Fibroblast of lung (primary cell): ENCODE measurements at places on chromosomes 2 and 18.

DNA sequence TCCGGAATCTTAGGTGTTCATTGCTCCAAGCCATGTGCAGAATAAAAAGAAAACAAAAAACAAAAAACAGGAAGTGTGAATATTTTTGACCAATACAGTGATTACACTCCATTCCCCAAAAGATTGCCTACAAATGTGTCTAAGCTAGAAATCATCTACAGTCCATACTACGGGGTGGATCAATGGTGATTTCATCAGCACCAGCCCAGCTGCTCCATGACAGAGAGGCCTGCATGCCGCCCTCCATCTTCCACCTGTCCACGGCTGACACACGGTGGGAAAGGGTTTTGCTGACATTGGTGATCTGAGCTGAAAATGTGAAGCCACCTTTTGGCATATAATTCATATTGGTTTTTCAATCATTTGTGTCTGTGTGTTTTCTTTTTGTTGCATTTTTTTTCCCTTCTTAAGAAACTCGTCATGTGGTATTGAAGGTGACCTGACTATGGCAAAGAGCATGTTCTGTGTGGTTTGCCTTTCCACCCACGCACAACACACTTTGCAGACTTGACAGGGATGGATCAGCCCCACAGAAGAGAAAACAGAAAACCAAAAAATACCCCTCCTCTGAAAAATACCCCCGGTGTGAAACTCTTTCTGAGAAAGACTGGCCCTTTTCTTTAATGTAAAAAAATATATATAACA lies 533.1 kb downstream of the RNF144A start:
- no peak for DNase-seq

DNA sequence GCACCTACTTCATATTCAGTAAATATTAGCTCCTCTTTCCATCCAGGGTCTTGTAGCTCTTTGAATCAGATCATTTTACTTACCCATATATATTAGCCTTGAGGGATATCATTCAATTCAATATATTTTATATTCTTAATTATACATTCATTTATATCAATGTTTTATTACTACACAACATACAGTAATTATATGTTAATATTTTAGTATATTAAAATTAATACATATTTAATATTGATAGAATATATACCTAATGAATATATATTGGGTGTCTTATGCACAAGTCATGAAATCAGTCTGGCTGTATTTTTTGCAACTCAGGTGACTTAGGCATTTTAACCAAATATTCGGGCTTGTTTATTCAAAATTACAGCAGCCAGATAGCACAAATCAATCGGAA lies 37.2 kb downstream of the POU3F3 start:
- DNase-seq, result no peak

- no peak for DNase-seq
Measured at GRCh38 chr2:143341478-143341877, 212.3 kb downstream of the ARHGAP15 start.

DNA sequence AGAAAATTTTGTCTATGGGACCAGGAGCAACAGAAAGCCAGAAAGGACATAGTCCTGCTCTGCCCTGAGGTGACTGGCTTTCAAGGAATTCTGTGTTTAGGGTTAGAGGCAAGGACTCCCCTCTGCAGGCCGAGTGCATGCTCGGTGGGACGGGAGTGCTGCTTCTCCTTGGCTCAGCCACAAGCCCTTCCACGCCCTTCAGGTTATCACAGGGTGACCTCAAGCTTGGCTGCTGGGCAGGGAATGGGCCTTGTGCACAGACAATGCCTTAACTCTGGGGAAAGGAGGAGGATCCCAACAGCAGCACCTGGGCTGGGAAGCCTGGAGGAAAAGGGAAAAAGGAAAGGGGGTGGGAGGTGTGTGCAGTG lies 32.8 kb downstream of the FAM178B start:
- no peak for DNase-seq

DNA sequence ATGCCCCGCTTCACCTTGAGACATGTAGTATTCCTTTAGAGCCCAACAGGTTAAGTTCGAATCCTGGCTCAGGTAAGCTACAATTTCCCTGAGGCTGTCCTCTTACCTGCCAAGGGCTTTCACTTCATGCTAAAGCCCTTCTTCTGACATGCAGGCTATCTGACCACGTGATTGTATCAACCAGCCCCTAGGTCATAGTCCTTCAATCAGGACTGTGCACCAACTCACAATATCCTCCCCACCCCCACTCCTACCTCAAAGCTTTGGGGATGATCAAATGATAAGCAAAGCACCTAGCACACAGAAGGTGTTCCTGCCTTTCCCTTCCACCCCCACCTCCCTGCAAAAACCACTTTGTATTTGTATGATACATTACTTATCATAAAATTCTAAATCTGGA lies 78.9 kb downstream of the AAK1 start:
- no peak for DNase-seq

DNA sequence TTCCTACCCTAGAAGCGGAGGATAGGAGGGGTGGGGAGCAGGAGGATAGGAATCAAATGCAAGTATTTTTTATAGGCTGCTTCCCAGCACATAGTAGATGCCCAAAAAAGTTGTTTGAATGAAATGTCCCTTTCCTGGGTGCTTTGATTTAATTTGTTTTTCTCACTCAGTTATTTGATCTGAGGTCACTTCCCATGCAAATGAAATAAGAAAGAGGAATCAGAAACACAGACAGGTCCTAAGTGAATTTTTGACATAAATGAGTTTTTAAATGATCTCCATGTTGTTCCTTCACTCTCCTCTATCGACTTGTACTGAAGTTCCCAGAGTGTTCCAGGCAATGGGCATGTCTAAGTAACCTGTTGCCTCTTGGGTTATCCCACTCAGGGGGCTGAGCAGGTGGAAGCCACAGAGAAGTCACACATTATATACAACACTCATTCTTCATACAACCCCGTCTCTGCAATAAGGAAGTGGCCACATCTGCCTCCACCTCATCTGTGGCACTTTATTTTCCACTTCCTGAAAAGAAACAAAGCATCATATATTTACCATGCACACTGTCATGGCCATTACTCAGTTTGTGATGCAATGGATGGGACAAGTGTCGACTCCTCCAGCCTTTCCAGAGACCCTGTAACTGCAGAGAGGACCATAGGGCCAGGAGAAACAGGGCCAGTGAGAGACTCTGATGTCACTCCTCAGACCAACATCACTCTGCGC lies 81.9 kb upstream of the ZNF397 start:
- no peak for DNase-seq

DNA sequence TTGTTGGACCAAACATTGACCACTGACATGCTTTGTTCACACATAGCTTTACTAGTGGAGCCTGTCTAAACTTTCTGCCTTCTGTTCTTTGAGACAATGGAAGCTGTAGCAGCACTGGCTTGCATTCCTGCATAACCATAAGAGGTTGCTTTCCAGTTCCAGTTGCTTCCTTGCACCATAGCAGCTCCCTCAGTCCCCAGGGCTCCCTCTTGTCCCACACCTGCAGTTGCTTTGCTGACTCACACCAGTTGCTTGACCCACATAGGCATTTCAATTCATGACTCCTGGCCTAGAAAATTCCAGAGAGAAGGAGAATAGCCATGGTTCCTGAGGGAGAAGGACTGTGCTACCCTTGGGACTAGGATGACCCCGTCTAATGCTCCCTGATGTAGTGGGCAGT lies 20.9 kb downstream of the SGPP2 start:
- peak; percentile 11 for DNase-seq

GRCh38 chr2:134338208-134338607 lies 84.3 kb downstream of the MGAT5 start:
- no peak for DNase-seq

DNA sequence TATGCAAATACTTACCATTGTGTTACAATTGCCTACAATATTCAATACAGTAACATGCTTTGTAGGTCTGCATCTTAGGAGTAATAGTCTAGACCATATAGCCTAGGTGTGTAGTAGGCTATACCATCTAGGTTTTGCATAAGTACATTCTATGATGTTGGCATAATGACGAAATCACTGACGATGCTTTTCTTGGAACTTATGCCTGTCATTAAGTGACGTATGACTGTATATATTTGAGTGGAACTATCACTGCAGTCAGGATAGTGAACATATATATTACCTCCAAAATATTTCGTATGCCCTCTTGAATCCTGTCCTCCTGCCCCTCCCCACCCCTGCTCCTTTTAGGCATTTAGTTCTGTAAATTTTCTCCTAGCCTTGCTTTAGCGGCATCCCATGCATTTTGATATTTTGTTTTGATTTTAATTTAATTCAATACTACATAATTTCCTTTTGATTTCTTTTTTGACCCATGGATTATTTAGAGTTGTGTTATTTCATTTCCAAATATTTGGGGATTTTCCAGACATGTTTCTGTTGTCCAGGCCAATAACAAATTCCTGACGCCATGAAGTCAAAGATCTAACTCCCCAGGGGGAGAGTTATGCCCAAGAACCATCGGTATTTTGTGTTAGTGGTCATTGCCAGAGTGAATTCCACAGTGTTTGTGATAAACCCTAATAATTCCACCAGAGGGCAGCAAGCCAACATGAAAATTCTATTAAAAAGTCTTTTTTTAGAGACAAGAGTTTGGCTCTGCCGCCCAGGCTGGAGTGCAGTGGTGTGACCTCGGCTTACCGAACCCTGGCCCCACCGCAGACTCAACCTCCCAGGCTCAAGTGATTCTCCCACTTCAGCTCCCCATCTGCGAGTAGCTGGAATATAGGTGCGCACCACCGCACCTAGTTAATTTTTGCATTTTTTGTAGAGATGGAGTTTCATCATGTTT lies 24.2 kb upstream of the CASP8 start:
- DNase-seq, result peak; percentile 67

- no peak for DNase-seq
Measured at GRCh38 chr18:79799619-79800370, 2.1 kb downstream of the KCNG2 start.
